NCI-H1417 treated with DMSO at 0.1 percent for 48 hours (cell line): ENCODE measurements at places on chromosomes 5 and 9.

- DNase-seq, result no peak
These were observed 700 bp downstream of the CDO1 start for GRCh38 chr5:115815693-115816225.

- no peak for DNase-seq
These were observed 27.1 kb downstream of the LCP2 start for GRCh38 chr5:170270293-170271069.

DNA sequence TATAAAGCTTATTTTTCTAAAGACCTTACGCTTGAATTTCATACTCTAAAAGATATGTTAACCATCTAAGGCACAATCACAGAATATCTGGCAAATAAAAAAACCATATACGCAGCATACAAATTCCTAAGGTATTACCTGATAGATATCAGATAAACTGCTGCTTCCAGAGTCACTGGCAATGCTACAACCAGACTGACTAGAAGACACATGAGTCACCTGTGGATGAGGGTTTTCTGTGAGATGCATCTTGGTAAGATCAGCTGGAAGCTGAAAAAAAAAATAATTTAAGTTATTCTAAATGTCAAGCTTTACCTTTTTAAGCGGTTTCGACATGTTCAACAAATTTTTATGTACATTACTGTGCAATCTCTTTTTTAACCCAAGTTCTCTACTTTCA, 113.8 kb downstream of the RAPGEF6 start:
- no peak for DNase-seq

DNA sequence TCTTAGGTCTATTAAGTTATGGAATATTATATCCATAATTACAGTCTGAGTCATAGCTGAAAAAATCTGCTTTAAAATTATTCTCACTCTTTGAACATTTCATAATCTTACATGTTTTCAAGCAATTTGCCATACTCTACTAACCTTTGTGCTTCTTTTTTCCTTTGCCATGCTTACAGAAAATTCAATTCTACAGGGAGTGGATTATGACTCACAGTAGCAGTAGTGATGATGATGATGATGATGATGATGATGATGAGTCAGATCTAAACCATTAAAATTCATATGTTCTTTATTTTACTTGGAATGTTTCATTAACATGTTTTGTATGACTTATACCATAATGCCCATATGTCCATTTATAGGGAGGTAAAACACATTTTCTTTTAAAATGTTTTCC, 207.1 kb downstream of the VPS13A start:
- no peak for DNase-seq

DNA sequence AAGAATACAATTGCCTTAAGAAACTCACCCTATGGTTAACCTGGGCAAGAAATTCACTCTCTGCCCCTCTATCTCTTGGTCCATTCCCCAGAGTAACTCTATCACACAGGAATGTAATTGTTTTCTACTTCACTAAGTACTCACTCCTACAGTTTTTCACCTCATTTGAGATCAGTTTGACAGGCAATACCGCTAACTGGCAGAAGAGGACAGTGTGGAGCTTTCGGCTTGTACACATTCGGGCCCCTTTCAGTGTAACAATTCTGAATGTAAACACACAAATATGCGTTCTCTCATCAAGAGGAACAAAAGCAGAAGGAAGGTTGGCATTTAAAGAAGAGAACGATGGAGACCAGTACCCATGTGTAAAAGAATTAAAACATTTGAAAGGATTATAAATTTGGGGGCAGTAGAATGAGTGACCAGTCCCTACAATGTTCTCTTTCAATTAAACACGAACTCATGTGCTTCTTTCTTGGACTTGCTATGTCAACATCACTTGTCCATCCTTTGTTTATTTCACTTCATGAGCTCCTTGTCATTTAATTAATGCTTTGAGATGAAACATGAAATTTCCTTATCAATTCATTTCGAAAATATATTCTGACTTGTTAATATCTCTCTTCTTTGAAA, 188.5 kb upstream of the GRAMD2B start:
- no peak for DNase-seq

DNA sequence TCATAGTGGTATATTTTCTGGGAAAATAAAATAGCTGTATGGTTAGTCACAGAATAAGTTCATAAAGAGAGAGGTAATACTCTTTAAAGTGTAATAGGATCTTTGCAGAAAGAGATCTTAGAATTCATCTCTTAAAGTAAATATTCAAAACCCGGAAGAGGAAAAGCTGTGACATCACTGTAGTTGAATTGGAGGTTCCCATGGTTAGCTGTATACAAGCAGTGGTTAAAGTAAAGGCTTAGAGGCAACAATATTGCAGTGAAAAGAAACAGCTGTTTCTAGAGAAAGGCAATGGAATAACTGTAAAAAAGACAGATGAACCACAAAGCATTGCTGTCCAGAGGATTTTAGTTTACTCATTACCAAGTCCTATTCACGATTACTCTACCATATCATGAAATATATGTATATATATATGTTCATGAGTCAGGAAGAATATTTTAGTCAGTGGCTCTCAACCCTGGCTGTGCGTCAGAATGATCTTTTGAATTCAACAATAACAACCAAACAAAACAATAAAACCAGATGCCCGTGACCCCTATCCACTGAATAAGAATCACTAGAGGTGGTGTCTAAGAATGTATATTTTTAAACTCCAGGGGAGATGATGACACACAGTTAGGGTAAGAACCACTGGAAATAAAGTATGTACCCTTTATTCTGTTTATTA, 4.7 kb downstream of the ERCC6L2 start:
- no peak for DNase-seq

GRCh38 chr9:75983319-75984045, 93.0 kb downstream of the PCSK5 start:
- no peak for DNase-seq

DNA sequence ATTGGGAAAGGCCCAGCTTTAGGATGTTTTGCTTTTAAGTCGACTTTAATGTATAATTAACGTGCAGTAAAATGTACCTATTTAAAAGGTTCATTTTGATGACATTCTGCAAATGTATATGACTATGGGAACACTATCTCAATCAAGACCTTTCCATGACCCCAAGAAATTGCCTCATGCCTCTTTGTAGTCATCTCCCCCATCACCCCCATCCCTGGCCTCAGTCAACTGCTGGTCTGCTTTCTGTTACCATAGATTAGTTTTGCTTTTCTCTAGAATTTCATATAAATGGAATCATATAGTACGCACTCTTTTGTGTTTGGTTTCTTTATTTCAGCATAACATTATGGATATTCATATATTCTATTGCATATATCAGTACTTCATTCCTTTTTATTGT, 80.7 kb upstream of the C9orf72 start:
- DNase-seq, result no peak

DNA sequence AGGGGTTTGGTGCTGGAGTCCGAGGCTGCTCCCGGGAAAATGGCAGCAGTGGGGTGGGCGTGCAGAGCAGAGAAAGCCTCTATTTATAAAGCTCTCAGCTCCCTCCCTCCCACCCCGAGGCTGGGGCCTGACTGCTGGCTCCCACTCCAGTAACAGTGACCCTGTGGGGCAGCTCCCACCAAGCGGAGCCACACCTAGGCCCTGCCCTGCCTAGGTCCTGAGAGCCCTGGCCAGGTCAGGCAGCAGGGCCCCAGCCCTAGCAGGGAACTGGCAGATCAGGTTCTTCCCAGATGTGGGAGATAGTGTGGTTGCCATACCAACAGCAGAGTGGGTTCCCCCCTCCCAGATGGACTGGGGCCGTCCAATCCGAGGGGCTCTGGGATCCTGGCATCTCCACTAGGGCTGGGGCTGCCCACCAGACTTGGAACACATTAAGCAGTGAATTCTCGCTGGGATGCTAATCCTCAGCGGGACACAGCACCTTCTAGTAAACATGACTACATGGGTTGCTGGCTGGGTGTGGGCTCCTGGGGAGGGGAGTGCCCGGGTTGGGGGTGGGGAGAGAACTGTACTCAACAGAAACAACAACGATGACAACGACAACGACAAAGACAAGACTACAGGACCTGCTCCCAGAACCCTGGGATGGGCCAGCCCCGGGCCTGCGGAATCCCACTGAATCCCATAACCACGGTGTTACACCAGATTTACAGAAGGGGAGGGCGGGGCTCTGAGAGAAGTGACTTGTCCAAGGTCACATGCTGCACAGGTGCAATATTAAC, 1.5 kb downstream of the SH3GLB2 start:
- DNase-seq, result no peak

DNA sequence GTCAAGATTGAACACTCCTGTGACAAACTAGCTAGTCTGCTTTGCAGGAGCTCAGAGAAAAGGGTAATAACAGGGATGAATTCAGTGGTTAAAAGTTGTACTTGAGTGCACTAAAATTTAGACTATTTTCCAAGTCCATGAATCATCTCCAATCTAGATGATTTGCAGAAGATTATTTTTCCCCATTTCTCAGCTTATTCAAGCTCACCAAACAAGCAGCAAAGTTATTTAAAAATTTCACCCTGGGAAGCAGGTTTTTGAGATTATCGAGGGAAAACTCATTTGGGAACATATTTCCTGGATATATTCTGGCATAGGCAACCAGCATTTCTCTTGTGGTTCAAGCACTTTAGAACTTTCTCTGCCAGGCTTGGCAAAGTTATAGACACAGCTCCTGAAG, 311.4 kb downstream of the TLE1 start:
- DNase-seq, result no peak

DNA sequence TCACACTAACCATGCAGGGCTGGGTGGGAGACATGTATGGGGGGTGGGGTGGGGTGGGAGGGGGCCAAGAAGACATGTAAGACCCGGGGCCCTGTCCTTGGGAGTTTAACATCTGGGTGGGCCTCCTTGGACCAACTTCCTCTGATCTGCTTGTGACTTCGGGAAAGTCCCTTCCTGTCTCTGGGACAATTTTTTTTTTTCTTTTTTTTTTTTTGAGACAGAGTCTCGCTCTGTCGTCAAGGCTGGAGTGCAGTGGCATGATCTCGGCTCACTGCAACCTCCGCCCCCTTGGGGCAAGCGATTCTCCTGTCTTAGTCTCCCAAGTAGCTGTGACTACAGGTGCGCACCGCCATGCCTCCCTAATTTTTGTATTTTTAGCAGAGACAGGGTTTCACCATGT, 23.8 kb upstream of the IER5L start:
- no peak for DNase-seq

DNA sequence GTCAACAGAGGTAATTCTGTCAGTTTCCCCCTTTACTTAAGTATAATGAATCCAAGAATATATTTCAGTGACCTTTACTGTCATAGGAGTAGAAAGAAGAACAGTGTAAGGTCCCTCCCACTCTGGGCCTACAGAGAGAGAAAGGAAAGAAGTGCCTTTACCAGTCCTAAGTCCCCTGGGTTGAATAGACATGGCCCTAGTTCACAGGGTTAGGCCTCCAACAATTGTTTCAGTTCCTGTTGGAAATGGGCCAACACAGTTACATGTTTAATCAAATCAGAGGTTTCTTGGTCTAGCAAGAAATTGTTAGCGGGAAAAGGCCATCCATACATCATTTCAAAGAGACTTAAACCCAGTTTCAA, 605.6 kb downstream of the MTRR start:
- no peak for DNase-seq

DNA sequence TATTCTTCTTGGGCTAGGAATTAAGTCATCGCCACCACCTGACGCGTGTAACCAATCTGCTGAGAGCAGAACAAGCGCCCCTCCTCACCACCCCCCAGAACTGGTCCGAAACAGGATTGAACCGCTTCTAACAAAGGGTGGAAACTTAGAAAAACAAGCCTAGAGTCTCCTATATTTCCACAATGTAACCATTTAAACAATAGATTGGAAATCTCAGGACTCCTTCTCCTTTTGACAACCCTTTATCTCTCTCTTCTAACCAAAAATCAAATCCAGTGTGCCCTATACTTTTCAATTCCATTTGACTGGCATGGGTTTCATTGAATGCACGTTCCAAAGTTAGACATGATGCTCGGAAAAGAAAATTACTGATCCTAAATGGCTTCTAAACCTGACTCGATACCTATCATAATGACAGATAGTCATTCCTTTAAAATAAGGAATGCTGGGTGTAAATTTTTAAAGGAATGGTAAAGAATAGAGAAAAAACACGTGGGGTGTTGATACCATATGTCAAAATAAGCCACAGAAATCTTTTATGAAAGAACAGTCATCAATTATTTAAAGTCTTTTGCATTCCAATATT, 1.2 kb downstream of the ARRDC3 start:
- DNase-seq, result no peak

GRCh38 chr9:2419347-2419746, 202.2 kb upstream of the VLDLR start:
- DNase-seq, result no peak

DNA sequence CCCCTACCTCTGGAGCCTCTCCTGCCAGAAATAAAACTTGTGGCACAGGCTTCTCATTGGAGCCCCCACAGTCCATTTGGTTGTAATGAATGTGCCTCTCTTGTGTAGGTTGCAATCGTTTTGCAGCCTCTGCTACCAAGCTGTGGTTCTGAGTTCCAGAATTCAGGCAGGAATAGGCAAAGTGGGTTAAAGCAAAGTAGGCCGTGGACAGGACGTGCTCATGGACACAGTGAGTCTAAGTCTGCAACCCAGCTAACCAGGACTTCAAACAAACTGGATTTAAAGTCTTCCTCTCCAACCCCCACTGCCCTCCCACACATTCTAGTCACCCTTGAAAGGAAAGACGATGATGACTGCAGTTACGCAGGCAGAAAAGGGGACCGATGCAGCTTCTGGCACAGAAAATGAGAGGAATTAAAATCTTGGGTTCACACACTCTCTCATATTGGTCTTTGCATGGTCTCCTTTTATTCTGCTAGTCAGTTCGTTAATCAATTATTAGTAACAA, 260.0 kb downstream of the PIK3R1 start:
- DNase-seq, result no peak

GRCh38 chr5:179209359-179210150, 135.7 kb downstream of the ADAMTS2 start:
- DNase-seq, result no peak

DNA sequence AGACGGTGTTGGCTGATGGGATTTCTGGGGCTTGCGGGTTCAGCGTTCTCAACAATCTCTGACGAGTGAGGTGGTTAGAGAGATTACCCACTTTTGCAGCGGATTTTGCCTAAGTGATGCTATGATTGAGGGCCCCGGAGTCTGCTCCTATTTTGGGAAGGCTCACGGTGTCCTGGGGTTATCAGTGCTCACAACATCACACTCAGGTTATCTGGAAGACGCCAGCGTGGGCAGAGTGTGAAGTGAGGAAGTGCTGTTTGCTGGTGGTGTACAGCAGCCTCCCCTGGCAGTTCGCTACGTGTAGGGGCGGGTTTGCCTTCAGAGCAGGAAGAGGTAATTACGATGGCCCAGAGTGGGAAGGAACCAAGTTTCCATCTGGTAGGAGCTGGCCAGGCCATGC, 341.2 kb upstream of the IRX2 start:
- DNase-seq, result no peak

DNA sequence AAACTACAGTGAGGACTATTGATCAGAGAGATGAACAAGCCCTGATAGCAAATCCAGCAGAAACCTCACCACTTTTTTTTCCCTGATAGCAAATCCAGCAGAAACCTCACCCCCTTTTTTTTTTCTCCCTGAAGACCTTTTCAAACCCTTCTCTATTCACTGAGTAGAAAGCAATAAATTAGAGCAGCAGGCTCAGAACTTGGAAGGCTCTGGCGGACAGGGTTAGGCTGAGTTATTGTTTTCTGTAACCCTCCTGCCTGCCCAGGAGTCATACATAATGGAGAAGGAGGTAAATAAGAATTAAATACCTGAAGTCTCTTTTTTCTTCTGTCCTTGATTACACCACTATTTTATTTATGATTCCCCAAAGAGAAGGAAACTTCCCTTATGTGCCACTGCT, 136.3 kb upstream of the SNX2 start:
- no peak for DNase-seq
